Vagina (tissue), 2 donors: ENCODE measurements at places on chromosomes 16 and 17. TPM values are rescaled to one million over a fixed set of nuclear protein-coding genes. Genes with fewer than 3 reads are reported as not detected.

- no peak for DNase-seq
- no peak overlapping the region for H3K27ac ChIP-seq
- H3K4me1 ChIP-seq = peaks cover 2% of the 10 kb centered on the region
- no peaks in the 10 kb centered on the region for H3K27me3 ChIP-seq
These were observed 48.3 kb downstream of the WDR45B start for GRCh38 chr17:82599674-82600661.

- no peak for DNase-seq
- no peak overlapping the region for H3K27ac ChIP-seq
- no peak overlapping the region for H3K4me3 ChIP-seq
- no peaks in the 10 kb centered on the region for H3K27me3 ChIP-seq
These were observed 173.1 kb upstream of the IRX3 start for GRCh38 chr16:54459509-54460262.

DNA sequence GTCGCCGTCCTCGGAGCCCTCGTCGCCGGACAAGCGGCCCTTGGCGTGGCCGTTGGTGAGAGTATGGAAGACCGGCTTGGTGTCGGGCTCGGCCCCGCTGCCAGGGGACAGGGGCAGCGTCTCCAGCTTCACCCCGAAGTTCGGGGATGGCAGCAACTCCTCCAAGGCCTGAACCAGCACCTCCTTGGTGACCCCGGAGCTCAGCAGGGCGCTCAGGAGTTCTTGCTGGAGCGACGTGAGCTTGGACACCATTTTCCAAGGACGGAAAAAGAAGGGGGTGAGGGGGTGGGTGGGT is 279 bp downstream of the HNF1B start:
- no peaks in the 10 kb centered on the region for H3K36me3 ChIP-seq
- H3K27me3 ChIP-seq = peaks cover 15% of the 10 kb centered on the region
- H3K4me1 ChIP-seq = peaks cover 36% of the 10 kb centered on the region
- no peak for DNase-seq

DNA sequence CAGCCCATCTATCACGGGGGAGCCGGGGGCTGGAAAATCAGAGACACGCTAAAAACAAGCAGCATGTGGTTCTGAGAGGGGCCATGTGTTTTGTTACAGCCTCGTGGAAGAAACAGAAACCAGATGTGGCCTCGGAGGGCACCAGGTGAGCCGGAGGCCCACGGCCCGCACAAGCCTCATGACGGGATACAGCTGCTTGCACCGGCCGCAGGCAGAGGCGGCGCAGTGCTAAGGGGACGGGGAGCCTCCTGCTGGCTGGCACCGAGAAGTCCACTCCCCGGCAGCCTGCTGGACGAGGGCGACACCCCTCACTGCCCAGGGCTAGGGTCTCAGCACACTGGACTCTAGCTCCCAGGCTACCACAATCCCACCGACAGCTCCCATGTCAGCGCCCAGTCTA is 19.2 kb downstream of the NDUFAF8 start:
- H3K27ac ChIP-seq = no peak overlapping the region
- H3K4me1 ChIP-seq = peaks cover 17% of the 10 kb centered on the region
- H3K36me3 ChIP-seq = no peaks in the 10 kb centered on the region
- H3K4me3 ChIP-seq = no peak overlapping the region

DNA sequence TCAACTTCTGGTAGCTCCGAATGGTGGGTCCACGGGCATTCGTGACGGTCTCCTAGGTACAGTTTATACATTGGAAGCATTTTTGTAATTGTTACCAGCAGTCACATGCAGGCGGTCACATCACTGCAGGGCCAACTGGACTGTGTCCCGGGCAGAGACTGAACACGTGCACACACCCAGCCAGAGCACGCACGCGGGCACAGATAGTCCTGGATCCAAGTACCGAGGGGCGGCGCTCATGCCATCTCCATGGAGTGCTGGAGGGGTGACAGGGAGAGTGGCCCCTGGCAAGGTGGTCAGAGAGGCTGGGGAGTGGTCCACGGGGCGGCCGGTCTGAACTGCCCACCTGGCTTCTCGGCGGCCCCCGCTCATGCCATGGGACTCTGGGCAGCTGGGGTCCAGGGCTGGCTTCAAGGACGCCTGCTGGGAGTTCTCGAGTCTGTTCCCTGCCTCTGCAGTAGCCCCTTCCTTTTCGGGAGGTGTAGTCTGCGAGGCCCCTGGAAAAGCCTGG is 34.2 kb downstream of the BAIAP2 start:
- H3K36me3 ChIP-seq = no peaks in the 10 kb centered on the region
- no peaks in the 10 kb centered on the region for H3K27me3 ChIP-seq

GRCh38 chr17:45719335-45720071 is 64.6 kb upstream of the CRHR1 start:
- DNase-seq = no peak
- H3K4me3 ChIP-seq = no peak overlapping the region
- peaks cover 14% of the 10 kb centered on the region for H3K4me1 ChIP-seq
- H3K27me3 ChIP-seq = no peaks in the 10 kb centered on the region

- peak overlapping the region; percentile 44 for H3K27ac ChIP-seq
- peaks cover 39% of the 10 kb centered on the region for H3K4me1 ChIP-seq
- no peaks in the 10 kb centered on the region for H3K27me3 ChIP-seq
- no peaks in the 10 kb centered on the region for H3K36me3 ChIP-seq
- no peak overlapping the region for H3K4me3 ChIP-seq
These were observed 6.1 kb downstream of the GJD3 start for GRCh38 chr17:40358323-40359038.

DNA sequence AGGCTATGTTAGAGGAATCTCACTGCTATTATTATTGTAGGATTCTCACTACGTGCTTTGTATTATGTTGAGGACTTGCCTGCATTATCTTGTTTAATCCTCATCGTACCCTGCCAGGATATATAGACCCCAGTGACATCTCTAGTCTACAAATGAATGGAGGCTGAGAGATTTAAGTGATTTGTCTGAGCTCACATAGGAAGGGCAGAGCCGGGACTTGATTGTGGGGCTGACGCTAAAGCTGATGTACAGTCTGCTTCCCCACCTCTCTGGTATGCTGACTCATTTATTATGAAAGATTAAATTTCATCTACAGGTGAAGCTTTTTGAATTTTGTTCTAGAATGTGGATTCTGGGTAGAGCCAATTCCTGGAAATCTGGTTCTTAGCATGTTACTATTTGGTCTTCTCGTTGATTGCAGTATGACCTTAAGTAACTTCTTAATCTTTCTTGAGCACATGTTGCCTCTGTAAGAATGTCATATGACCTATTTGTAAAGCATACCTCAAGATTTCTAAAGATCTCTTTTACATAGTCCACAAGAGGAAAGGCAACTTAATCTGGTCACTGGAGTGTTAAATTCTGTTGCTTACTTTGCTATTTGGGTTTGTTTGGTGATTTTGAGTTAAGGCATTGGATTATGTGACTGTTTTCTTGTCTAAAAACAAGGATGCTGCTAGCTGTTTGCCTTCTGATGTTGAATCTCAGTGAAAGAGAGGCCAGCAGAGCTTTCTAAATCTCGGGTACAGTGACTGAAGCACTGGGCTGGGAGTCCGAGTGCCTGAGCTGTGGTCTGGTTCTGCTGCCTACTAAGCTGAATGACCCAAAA is 12.4 kb downstream of the METTL9 start:
- H3K4me3 ChIP-seq = no peak overlapping the region
- H3K4me1 ChIP-seq = peaks cover 27% of the 10 kb centered on the region
- no peaks in the 10 kb centered on the region for H3K27me3 ChIP-seq
- peak overlapping the region; percentile 19 for H3K27ac ChIP-seq
- no peaks in the 10 kb centered on the region for H3K36me3 ChIP-seq
- no peak for DNase-seq

GRCh38 chr17:75365009-75365930 is 40.2 kb downstream of the GRB2 start:
- peaks cover 69% of the 10 kb centered on the region for H3K4me1 ChIP-seq
- H3K36me3 ChIP-seq = no peaks in the 10 kb centered on the region
- no peak overlapping the region for H3K4me3 ChIP-seq
- H3K27ac ChIP-seq = no peak overlapping the region
- no peaks in the 10 kb centered on the region for H3K27me3 ChIP-seq

GRCh38 chr16:30965436-30965835 is 7.9 kb downstream of the SETD1A start:
- H3K4me3 ChIP-seq = no peak overlapping the region
- no peak for DNase-seq
- H3K36me3 ChIP-seq = no peaks in the 10 kb centered on the region
- no peaks in the 10 kb centered on the region for H3K27me3 ChIP-seq
- no peak overlapping the region for H3K27ac ChIP-seq
- H3K4me1 ChIP-seq = no peaks in the 10 kb centered on the region

DNA sequence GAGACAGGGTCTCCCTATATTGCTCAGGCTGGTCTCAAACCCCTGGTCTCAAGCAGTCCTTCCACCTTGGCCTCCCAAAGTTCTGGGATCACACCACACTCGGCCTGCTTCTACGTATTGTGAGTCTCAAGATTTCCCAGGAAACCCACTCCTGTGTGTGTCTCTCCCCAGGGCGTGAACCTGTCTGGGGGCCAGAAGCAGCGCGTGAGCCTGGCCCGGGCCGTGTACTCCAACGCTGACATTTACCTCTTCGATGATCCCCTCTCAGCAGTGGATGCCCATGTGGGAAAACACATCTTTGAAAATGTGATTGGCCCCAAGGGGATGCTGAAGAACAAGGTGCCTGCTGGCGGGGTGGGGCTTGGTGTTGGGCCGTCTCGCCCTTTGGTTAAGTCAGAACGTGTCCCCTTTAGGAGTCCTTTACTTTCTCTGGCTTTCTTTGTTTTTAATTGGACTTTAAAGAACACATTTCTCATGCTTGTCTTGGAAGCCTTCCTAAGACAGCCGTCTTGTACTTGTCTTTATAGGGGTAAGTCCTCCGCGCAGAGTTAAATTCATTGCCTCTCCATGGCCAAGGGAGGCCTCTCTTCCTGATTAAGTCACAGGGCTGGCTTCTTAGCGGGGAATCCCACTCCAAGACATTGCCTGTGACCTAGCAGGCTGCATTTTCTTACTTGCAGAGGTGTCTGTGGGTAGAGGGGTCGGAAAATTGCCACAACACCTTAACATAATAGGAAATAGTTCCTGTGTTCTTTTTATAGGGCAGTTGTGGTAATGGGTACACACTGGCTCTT is 136.4 kb downstream of the ABCC6 start:
- H3K27me3 ChIP-seq = no peaks in the 10 kb centered on the region
- H3K27ac ChIP-seq = peak overlapping the region; percentile 54
- H3K4me3 ChIP-seq = no peak overlapping the region
- H3K36me3 ChIP-seq = peaks cover 47% of the 10 kb centered on the region
- no peaks in the 10 kb centered on the region for H3K4me1 ChIP-seq

DNA sequence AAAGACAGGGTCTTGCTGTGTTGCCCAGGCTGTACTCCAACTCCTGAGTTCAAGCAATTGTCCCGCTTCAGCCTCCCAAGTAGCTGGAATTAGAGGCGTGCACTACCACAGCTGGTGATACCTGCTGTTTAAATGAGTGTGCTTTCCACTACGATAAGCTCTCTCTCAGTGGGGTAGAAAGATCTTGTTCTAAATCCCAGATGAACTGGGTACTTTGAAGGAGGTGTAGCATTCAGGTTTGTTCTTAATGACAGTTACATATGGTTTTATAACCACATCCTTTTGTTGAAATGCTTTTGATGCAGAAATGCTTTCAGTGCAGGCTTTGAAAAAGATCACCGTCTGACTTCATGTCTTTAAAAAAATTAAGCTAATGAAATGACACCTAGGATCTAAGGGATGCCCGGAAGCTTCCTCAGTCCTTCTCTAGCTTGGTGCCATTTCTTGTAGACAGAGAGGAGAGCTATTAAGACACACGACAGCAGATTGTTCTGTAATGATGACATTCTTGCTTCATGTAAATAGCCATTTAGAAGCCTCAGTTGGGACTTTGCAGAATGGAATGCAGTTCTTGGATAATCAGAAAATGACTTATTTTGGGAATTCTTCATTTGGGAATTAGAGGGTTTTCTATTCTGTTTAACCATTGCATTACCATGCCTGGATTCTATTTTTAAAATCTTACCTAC is 19.5 kb downstream of the PMM2 start:
- DNase-seq = no peak
- H3K27me3 ChIP-seq = no peaks in the 10 kb centered on the region
- no peaks in the 10 kb centered on the region for H3K4me1 ChIP-seq
- no peak overlapping the region for H3K4me3 ChIP-seq
- no peak overlapping the region for H3K27ac ChIP-seq
- H3K36me3 ChIP-seq = peaks cover 62% of the 10 kb centered on the region

GRCh38 chr17:80385046-80385445 is 29.9 kb upstream of the ENDOV start:
- H3K4me1 ChIP-seq = no peaks in the 10 kb centered on the region
- no peak for DNase-seq
- H3K4me3 ChIP-seq = no peak overlapping the region
- no peaks in the 10 kb centered on the region for H3K27me3 ChIP-seq

Gene C17orf78
- not detected for total RNA-seq

Gene GUCY2D
- not detected for total RNA-seq

Gene YBX2
- total RNA-seq = 0.25 TPM

Gene KATNIP
- 27.0 TPM for total RNA-seq

Gene SYNRG
- 42.2 TPM for total RNA-seq

Gene EPN3
- total RNA-seq = 21.9 TPM

Gene CCL4L2
- 5.2 TPM for total RNA-seq

Gene BAIAP3
- 4.2 TPM for total RNA-seq

Gene HSBP1
- total RNA-seq = 14.2 TPM

Gene TACO1
- total RNA-seq = 20.9 TPM

Gene CA7
- total RNA-seq = not detected

Gene PPP1R27
- not detected for total RNA-seq
